Activated T-helper 1 cell treated with anti-CD3 and anti-CD28 coated beads, Interleukin-12 subunit alpha, Interleukin-12 subunit beta, Interleukin-2, Interleukin-4 antibody, amounts not matched to agents 30 ng/mL and 10 ng/mL and 1 ng/mL, durations not matched to agents 14 hours and 24 hours and 36 hours (primary cell): ENCODE measurements at places on chromosomes 4 and X. TPM values are rescaled to one million over a fixed set of nuclear protein-coding genes. Genes with fewer than 3 reads are reported as not detected.

The SPACA5 gene
- total RNA-seq: not detected in 2 replicates

The GYPB gene
- total RNA-seq: not detected in 2 replicates

- no peaks in the 10 kb centered on the region for H3K4me1 ChIP-seq
- H3K4me3 ChIP-seq: no peak overlapping the region
- H3K36me3 ChIP-seq: peaks cover 14% of the 10 kb centered on the region
- H3K27ac ChIP-seq: no peak overlapping the region
Observed at GRCh38 chrX:16743604-16744325, 24.4 kb downstream of the SYAP1 start.

GRCh38 chr4:102493794-102494193 is 7.4 kb upstream of the NFKB1 start:
- no peak overlapping the region for H3K27ac ChIP-seq
- peaks cover 5% of the 10 kb centered on the region for H3K27me3 ChIP-seq
- no peak for DNase-seq
- H3K4me3 ChIP-seq: no peak overlapping the region

The TEX13C gene
- not detected in 2 replicates for total RNA-seq

The CT45A3 gene
- not detected in 2 replicates for total RNA-seq

DNA sequence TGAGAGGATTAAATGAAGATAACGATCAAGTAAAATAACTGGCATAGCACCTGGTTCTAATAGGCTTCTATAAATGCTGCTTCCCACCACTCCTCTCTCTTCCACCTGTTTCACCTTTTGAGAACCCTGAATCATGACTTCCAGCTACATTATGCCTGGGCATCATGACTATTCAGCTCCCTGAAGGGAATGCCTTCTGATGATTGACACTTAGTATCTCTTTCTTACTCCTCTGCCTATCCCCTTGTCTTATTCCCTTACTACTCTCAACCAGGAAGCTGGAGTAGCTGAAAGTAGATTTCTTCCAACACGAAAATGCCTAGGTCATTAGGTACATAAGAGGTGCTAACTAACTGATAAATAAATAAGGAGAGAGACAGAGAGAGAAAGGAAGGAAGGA is 24.7 kb upstream of the CXCL8 start:
- no peak for DNase-seq
- H3K27me3 ChIP-seq: peaks cover 1% of the 10 kb centered on the region
- H3K4me3 ChIP-seq: no peak overlapping the region
- H3K27ac ChIP-seq: no peak overlapping the region
- H3K36me3 ChIP-seq: peaks cover 2% of the 10 kb centered on the region
